ENCODE measurements at places on chromosomes 2 and 18.

DNA sequence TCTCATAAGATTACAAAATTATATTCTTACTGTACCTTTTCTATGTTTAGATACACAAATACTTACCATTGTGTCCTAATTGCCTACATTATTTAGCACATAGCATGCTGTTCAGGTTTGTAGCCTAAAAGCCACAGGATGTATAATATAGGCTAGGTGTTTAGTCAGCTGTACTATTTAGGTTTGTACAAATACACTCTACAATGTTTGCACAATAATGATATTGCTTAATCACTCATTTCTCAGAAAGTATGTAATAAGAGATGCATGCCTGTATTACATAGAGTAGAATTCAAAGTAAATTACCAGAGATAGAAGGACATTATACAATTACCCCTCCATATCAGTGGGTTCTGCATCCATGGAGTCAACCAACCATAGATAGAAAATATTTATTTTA lies 201.1 kb upstream of the COL3A1 start:
- no peak for DNase-seq

GRCh38 chr18:49913221-49913620 lies 99.9 kb upstream of the ACAA2 start:
- no peak for DNase-seq

GRCh38 chr18:2536063-2536462 lies 35.2 kb downstream of the METTL4 start:
- no peak for DNase-seq

DNA sequence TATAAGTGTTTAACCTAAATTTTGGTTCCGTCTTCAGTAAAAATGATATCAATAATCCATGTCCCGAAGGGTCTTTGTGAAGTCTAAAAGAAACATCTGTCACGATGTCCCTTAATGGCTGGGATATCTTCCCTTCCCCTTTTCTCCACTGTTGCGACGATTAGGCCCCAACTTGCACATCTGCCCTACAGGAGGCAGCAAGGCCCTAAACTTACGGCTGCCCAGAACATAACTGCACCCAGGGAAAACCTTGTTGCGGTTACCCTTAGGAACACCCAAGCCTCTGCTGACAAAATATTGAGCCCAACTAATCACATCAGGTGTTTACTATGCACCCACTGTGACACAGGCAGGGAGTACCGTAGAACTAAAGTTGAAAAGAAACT lies 1.3 kb upstream of the SMAD2 start:
- no peak for DNase-seq

- DNase-seq: no peak
Observed at GRCh38 chr2:145760781-145761649, 1241.1 kb upstream of the ZEB2 start.

- DNase-seq: no peak
Observed at GRCh38 chr2:82964341-82964740, 1494.7 kb downstream of the SUCLG1 start.

GRCh38 chr2:229749779-229750178 lies 35.4 kb upstream of the DNER start:
- no peak for DNase-seq

DNA sequence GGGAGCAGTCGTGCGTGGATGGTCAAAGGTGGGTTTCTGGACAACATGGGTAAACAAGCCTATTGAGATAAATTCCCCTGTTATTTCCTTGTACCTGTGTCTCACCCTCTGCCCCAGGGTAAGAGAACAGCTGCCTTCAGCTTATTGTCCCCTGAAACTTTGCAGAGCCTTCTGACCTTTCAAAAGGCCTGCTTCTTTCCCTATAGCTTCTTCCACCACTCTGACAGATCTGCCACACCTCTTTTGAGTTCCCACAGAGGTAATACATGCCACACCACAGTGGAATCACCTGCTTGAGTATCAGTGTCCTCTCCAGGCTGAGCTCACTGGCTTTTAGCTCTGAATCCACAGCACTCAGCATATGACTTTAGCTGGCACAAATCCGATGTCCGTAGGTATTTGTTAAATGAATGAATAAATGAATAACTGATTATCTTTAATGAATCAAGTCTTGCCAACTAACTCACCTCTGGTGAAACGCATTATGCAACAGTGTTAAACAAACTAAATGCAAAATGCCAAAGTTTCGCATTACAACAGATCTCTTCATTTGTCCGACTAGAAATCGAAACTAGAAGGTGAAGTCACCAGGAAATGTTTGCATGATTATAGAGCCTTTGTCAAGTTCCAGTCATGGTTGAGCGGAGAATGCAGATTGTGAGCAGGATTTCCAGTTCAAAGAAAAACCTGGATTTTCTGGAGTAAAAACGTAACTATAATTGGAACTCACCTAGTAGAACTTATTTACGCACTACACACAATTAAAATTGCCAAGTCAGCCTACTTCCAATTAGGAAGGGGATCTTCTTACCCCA lies 16.4 kb downstream of the DYNAP start:
- no peak for DNase-seq

GRCh38 chr2:56671973-56672569 lies 488.3 kb downstream of the CCDC85A start:
- DNase-seq: no peak

- no peak for DNase-seq
Observed at GRCh38 chr2:32210767-32211408, 45.2 kb downstream of the SLC30A6 start.

GRCh38 chr2:59149271-59149670 lies 908.1 kb upstream of the FANCL start:
- DNase-seq: no peak

GRCh38 chr2:109529532-109530449 lies 84.0 kb downstream of the SEPTIN10 start:
- no peak for DNase-seq

- no peak for DNase-seq
Observed at GRCh38 chr2:61670591-61671501, 132.7 kb upstream of the XPO1 start.

DNA sequence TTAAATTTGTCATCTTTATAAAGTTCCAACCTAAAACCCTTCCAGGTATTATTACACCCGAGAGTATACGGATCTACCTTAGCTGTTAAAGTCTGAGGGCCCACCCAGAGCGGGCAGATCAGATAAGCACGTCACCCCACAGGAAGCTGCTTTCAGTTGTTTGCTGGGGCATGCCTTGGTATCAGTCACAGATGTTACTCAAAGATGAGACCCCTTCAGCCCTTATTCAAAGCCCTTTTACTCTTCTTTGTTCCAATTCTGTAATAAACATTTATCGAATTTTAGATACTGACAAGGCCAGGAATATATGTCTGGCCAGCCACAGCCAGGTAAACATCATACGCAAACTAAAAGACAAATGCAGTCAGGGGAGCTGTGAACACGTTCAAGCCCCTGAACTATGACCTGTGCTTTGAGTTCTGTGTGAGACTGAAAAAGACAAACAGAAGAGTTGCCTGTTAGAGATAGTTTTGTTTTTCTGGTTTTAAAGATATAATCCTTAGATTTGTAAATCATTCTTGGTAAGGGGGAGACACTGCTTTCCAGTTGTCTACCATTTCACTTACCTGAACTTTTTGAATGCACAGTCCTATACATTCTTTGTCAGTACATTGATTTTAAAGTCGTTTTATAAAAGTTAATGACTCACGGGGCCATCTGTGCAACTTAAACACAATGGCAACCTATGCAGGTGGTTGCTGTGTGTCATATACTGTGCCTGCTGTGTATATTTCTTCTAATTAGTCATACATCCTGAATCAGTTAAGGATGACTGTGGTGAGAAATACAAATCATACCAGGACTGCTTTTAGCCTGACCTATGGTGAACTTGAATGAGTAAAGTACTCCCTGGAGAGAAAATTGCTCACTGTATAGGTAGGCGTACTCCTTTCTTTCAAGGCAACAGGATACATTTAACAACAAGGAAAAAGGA lies 100.5 kb upstream of the ITPRID2 start:
- DNase-seq: no peak

- no peak for DNase-seq
Observed at GRCh38 chr2:101655702-101656422, 41.6 kb upstream of the MAP4K4 start.

GRCh38 chr2:233079953-233080835 lies 20.1 kb downstream of the INPP5D start:
- no peak for DNase-seq

DNA sequence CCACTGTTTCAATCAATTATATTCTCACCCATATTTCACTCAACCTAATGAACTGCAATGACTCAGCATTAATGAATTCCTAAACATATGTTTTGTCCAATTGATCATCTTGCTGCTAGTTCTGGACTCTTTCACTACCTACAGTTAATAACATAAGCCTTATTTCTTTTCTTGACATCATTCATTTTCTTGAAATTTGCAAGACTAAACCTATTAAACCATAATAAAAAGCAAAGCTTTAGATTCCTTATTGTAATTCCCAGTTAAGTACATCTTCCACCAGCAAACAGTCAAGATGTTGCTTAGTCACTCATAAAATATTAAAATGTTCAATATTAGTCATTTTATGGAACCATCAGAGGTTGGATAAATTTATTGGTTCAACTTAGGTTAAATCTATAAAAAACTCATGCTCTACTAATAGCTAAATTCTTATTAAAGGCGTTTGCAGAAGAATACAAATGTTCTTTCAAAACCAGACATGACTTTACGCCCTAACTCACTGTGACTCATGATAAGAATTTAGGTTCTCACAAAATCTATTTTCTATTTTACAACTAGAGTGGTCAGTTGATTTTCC lies 599.4 kb downstream of the RNF144A start:
- no peak for DNase-seq

GRCh38 chr2:230944123-230944653 lies 19.1 kb upstream of the GPR55 start:
- peak; percentile 38 for DNase-seq

- no peak for DNase-seq
Observed at GRCh38 chr2:197308585-197308984, 2.0 kb downstream of the ANKRD44 start.

DNA sequence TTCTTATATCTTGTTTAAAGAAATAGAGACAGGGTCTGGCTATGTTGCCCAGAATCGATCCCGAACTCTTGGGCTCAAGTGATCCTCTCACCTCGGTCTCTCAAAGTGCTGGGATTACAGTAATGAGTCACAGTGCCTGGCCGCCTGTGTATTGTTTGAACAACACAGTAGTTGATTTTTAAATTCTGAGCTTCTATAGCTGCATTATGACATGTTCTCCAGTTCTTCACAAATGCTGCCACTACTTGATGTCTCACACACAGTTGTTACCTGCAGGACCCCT lies 7.7 kb upstream of the RHOB start:
- no peak for DNase-seq

DNA sequence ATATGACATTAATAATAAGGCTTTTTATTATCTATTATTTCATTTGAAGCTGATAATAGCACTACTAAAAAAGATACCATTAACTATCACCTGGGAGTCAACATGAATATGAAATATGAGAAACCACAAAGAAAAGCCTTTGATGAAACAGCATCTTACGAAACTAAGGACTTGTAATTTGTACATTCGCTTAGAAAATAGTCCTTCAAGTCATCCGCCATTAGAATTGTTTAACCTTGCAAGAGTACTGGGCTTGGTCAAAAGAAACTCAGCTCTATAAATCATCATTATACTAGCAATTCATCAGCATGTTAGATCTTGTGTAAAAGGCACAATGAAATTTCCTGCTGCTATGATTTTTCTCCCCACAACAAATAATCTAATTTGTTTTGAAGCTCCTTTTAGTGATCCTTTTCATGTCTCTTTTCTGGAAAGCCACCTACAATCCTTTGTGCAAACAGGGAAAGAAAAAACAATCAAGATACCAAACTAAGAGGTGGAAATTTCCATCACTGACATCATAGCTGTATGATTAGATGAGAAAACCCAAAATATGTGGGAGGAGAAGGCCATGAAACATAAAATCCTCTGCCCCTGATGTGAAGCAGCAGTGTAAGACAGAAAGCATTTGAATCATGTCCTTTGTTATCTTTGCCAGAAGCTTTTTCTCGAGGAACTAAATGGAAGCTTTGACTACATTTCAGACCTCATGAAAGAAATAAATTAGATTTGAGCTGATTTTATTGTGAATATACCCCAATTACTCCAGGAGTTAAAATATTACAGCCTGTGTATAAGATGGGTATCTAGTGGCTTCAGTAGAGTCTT lies 31.2 kb downstream of the SCN9A start:
- no peak for DNase-seq

GRCh38 chr2:73906847-73907505 lies 14.2 kb downstream of the ACTG2 start:
- DNase-seq: no peak

GRCh38 chr2:241956521-241957110 lies 87.1 kb downstream of the RTP5 start:
- DNase-seq: no peak

DNA sequence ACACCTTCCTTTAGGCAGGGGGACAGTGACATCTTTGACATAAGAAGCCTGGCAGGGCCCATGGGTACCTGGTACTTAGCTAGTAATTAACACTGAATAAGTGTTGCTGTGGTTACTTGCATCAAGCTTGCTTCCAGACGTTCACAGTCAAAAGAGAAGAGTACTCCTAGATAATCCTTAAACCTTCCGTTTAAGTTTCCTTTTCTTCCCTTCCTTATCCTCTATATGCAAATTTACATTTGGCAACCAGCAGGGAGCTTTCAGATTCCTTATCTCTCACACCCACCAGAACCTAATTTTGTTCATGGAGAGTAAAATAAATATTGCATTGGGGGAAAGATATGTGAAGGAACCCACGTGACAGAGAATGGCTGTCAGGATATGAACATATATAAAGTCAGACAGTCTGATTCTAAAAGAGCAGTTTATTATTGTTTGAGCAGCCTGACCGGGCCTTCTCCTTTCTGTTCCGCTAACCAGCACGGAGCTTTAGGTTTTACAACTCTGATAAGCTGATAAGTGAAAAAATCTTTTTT lies 7.8 kb upstream of the RAB31 start:
- no peak for DNase-seq

DNA sequence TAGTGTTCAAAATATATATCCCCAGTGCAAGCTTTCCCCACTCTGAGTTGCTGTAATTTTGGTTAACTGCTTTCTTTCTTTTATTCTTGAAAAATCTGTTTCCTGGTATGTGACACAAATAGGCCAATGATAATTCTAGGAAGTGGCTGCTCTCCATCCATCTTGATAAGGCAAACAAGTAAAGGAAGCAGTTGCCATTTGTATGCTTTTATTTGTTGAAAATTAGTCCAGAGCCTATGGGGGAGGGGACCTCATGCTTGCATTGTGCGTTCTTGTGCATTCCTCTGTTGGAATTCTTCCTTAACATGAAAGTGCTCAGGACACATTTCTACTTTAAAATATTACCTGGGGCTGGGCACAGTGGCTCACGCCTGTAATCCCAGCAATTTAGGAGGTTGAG lies 111.2 kb upstream of the FSHR start:
- no peak for DNase-seq

DNA sequence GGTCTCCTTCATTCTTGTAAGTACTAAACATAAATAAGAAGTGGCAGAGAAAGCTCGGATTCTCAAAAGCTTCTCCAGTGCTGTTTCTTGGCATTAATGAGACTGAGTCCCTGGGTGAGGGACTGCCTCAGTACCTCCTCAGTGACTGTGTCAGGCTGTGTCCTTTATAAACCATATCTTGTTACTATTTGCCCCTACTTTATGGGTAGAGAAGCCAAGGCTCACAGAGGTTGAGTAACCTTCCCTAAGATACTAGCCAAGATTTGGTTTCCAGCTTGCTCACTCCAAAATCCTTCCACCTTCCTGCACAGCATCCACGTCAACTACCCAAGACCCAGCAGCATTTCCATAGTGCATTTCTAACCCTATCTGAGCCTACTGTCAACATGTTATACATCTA lies 55.6 kb downstream of the THUMPD2 start:
- DNase-seq: no peak

Measured in stimulated activated CD4-positive, alpha-beta T cell treated with anti-CD3 and anti-CD28 coated beads, Interleukin-4, amount 100 ng/mL, for 1 hour (primary cell).